Tongue (tissue), 3 donors: ENCODE measurements at places on chromosomes 7 and 10. TPM values are rescaled to one million over a fixed set of nuclear protein-coding genes. Genes with fewer than 3 reads are reported as not detected.
A peak's percentile ranks its signal among the peaks of the same experiment; 100 is the strongest.

Gene PPP1R17
- total RNA-seq, result not detected

Gene SUN3
- total RNA-seq, result not detected

- no peak for DNase-seq
These were observed 120.2 kb downstream of the CDH23 start for GRCh38 chr10:71516890-71517289.

DNA sequence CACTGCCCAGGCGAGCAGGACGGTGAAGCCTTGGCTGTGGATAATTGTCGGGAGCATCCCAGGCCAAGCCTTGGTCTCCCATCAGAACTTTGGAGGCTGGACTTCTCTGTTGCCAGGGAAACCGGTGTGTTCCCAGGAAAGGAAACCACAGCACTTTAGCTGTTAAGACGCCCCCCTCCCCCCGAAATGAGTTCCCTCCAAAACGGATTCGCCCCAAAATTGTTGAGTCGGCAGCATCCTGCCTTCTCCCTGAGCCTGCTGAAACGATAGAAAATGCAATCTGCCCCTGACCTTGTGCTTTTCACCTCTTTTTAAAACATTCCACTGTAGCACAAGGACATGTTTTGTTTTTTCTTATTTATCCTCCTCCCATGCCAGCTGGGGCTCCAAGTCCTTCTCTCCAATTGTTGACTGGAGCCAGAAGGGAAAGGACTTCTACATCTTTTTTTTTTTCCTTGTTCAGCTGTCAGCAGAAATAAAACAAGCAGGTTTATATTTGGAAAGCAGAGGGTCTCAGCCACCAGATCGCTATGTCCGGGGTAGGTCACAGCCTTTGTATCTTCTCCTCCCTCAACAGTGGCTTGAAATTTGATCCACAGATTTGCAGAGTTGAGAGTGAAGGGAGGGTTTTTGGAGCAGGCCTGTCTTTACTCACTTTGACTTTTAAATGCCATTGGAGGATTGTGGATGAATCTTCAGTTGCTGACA is 116.5 kb downstream of the ZMIZ1 start:
- DNase-seq, result peak; percentile 85

Gene HECTD2
- total RNA-seq, result 32.9 TPM

DNA sequence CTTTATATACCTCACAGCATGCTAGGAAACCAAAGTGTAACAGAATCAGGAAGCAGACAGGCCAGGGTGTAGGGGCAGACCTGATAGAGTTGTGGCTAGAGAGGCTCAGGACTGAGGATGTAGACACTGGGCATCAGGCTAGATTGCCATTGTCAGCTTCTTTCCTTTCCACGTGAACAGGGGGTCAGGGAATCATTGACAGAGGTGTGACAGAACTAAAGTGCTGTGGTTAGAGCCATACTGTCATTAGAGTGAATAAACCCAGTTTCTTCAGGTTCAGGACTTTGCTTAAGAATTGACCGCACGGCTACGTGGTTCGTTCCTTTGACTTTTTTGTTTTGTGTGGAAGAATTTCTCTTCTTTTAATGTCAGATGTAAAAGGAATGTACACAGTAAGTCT is 90.7 kb downstream of the CALD1 start:
- DNase-seq, result no peak

DNA sequence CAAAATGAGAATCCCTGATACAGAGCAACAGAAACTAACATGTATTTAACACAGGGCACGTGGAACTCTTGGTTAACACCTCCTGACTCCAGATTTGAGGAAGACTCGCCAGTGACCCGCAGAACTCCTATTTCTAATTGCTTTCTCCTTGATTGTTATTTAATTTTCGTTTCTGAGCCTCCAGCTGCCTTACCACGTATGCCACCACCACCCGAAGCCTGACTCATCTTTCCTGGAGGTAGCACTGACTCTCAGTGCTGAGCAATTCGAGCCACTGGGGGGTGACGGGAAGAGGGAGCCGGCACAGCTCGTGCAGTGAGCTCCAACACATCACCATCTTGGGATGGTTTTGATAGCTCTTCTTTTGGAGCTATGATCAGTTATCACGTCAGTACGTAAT is 273.9 kb upstream of the MGMT start:
- DNase-seq, result no peak

Gene MYL10
- 20.9 TPM for total RNA-seq

DNA sequence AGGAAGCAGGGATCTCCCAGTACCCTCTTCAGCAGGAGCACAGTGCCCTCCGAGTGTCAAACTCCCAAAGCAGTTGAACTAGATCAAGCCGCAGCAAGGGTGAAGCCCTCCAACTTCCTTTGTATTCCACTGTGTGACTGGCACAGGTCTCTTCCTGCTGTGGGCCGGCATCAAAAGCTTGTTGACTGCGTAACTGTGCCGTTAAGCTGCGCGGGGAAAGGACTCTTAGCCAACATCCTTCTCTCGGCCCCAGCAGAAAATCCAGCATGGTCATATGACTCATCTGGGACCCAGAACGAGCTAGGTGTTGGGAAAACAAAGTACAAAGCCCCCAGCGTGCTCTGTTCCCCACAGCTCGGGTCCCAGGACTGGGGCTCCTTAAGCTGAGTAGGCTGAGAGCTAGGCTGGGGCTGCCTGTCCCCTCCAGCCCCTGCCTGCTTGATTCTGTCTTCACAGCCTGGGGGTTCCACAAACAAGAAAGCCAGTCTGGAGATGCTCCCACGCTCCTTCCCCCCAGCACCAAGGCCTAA is 52.2 kb downstream of the COL17A1 start:
- no peak for DNase-seq

Gene SLC13A4
- total RNA-seq, result not detected

DNA sequence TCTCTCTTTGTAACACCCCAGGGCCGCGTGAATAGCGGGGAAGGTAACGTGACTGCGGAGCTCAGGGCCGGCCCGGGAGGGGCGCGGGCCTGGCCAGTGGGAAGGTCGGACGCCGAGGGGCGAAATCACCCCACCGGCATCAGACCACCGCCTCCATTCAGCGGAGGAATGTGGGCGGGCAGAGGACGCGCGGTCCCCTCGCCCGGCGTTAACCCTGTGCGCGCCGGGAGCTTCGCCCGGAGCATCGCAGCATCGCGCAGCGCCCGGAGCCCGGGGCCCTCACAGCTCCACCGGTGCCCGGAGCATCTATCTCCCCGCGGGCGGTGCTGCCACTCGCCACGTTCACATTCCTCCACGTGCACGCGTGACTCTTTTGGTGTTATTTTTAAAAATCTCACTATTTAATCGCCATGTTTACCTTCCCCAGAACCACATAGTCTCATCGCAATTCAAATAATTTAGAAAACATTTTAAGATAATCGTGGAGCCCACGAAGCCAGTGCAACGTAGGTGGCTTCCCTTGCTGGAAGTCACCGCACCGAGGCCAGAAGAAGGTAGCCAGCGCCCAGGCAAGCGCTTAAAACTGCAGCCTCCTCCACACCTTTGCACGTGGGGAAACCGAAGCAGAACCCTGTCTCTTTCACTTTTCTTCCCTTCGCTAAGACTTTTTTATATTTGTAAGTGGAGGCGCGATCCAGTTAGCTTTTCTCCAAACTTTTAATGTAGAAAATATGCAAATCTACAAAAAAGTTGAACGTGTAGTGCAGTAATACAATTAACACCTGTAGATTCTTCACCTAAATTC is 21.8 kb downstream of the FGFBP3 start:
- DNase-seq, result peak; percentile 79

DNA sequence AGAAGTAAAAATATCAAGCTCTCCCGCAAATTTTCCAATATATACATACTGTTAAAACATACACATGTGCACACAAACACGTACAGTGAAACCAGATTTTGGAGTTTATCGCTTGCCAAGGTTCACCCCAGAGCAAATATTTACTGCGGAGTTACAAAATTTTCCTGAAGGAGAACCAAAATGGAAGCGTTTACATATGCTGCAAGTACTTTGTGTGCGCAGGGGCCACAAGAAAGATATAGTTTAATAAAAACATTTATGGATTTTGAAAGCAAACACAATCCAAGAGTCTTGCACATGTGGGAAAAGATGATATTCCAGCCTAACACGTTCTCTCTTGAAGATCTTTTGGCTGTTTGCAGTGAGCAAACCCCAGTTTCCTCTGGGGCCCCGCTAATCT is 301.3 kb upstream of the NFE2L3 start:
- DNase-seq, result peak; percentile 54

Gene HGF
- 10.2 TPM for total RNA-seq

- peak; percentile 79 for DNase-seq
These were observed 1288.5 kb downstream of the GATA3 start for GRCh38 chr10:9342885-9343570.
